Kidney epithelial cell (primary cell): ENCODE measurements at places on chromosomes 1 and 21. TPM values are rescaled to one million over a fixed set of nuclear protein-coding genes. Genes with fewer than 3 reads are reported as not detected.

The KCNK1 gene
- 6.2 and 6.3 TPM in 2 replicates for total RNA-seq

The DNAJC16 gene
- total RNA-seq = 21.7 and 31.7 TPM in 2 replicates

The SLC45A1 gene
- total RNA-seq = 0.79 and 1.5 TPM in 2 replicates

The SPATA46 gene
- total RNA-seq = not detected in 2 replicates

The EPS15 gene
- 36.1 and 37.1 TPM in 2 replicates for total RNA-seq

The SLC6A17 gene
- 0.42 and 0.75 TPM in 2 replicates for total RNA-seq

The PFDN2 gene
- 98.4 and 132 TPM in 2 replicates for total RNA-seq

The FMOD gene
- 0.62 and 0.79 TPM in 2 replicates for total RNA-seq
